Astrocyte of the cerebellum (primary cell): ENCODE measurements at places on chromosomes 1 and 21.

- DNase-seq = no peak
Observed at GRCh38 chr1:58572690-58573089, 4.4 kb downstream of the TACSTD2 start.

- no peak for DNase-seq
Observed at GRCh38 chr1:115211071-115211745, 121.9 kb upstream of the TSPAN2 start.

DNA sequence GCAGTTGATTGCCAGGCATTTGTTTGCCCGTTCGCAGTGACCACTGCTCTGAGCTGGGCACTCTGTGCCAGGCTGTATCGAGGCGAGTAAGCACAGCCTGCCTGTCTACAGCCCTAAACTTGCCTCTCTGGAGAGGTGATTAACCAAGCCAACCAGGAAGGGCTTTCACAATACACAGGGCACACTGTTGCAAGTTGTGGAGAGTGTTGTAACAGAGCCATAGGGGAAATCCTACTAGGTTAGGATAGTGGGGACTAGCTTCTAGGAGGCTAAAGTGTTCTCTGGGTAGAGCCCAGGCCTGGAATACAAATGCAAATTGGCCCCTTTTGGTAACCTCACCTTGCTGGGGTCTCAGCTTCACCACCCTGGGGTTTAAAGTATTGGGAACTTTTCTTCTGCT lies 23.8 kb downstream of the PRDM2 start:
- DNase-seq = no peak

DNA sequence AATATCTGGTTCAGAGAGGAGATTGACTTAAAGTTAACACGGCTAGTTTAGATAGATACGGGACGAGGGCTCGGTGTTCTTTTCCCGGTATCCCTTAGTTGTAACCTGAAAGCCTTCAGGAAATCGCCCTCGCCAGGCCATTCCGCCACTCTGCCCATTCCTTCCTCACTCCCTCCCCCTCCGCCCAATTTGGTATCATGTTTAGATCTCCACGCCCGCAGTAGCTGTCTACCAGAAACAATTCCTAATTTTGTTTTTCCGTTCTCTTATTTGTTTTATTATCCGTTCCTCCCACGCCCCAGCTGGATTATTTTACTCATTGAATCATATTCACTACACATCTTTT lies 685 bp upstream of the VAMP4 start:
- DNase-seq = no peak

DNA sequence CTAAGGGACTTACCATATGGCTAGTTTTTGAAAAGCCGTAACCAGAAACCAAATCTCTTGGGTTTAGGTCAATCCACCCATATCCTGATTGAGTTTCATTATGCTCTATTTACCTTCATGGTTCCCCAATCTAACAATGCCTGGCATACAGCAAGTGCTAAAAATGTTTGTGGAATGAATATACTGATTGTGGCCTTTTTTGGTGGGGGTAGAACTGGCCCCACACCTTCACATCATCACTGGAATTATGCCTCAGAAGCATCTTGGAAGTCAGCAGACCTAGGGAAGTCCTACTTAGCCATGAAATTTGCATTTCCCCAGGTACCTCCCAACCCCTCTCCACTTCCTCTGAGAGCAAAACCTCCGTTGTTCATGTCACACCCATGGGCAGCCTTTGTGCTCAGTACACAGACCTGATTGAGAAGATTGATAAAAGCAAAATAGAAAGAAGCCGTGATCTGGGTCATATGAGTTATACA lies 17.8 kb upstream of the SLAMF1 start:
- no peak for DNase-seq

DNA sequence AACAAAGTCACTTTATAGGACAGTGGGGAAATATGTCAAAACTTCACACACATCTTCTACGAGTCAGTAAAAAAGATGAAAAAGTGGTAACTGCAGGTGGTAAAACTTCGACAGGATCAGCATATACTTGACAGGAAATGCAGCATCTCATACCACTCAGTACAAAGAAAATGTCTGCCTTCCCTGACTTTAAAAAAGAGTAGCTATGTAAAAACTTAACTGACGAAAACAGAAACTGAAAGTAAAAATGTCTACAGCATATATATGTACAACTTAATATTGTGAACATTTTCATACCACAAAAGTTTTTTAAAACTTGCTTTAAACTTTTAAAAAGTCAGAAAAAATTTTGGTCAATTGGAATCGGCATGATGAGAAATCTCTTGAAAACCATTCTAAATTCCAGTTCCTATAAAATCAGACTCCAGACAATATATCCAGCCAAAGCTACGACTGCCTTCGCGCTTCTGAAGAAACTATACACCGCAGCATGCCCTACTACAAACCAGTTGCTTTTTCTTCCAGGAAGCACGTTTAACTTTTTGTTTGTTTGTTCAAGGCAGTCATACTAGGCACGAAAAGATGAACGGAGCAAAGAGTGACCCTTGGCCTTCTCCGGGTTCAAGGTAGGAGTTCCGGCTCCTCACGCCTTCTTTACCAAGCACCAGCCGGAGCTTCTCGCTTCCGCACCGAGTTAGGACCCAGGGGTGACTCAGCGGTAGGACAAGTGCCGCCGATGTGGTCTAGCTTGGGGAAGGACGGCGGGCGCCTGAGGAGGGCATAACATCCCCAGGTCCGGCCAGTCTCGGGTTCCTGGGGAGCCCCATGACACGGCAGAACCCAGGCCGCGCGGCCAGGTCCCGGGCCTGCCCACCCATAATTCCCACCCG lies 612 bp downstream of the PSMA5 start:
- DNase-seq = no peak

- no peak for DNase-seq
Observed at GRCh38 chr1:186418503-186418902, 42.4 kb downstream of the PDC start.

DNA sequence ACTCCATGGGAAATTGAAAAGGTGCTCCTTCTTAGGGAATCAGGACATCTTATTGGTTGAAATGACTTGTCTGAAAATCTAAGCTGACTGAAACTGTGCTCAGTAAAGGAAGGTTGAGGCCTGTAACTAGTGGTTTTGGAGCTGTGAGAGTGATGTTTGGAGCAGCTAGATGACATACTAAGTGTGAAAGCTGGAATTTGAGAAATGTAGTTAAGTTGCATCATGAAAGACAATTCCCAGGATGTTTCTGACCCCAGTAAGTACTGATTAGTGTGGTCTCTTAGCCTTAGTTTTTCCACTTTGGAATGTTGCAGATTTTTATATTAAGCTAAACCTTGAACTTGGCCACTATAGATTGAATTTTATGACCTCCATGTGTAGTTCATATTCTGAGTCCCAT lies 154.9 kb downstream of the PAPPA2 start:
- no peak for DNase-seq

DNA sequence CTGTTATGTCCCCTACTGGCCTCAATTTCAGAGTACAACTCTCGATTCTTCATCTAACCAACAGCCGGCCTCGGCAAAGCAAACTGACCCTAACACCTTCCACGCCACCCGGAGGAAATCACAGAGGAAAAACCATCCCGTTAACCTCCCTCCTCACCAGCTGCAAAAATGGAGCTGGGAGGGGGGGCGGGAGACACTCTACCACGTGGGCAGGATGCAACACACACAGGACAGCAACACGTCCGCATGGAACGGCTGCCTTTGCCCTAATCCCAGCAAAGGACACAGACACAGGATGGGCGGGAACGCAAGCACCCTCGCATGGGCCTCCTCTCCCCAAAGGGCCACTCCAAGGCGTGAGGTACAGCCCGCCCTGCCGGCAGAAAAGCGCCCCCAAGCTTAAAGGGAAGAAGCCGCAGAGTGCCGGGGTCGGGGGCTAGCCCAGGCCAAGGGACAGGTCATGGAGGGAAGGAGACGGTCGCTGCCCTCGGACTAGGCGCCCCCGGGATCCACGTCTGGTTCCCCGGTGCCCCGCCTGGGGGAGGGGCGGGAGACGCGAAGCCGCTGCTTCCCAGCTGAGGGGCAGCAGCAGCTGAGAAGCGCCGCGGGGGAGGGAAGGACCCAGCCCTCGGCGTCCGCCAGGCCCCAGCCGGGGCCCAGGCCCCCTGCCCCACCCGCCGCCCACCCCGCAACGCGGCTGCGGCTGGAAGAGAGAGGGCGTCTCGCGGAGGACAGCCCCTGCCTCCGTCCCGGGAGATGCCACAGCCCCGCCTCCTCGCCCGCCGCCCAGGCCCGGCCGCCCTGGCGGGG lies 590 bp downstream of the FOXJ3 start:
- no peak for DNase-seq

DNA sequence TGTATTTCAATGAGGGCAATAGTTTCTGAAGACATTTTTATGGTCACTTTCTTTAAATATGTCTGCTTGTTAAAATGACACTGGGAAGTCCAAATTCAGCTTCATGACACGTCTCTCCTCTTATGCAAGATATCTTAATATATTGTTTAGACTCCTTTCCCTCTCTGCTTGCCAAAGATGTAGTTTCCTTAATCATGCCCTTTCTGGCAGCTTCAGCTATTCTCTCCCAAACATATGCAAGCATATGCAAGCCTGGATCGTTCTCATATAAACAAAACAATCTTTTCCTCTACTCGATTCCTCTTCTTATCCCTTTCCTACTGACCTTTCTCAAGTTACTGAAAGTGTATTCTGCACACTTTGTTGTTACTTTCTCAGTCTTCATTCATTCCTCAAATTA lies 372.2 kb downstream of the PTBP2 start:
- DNase-seq = no peak

DNA sequence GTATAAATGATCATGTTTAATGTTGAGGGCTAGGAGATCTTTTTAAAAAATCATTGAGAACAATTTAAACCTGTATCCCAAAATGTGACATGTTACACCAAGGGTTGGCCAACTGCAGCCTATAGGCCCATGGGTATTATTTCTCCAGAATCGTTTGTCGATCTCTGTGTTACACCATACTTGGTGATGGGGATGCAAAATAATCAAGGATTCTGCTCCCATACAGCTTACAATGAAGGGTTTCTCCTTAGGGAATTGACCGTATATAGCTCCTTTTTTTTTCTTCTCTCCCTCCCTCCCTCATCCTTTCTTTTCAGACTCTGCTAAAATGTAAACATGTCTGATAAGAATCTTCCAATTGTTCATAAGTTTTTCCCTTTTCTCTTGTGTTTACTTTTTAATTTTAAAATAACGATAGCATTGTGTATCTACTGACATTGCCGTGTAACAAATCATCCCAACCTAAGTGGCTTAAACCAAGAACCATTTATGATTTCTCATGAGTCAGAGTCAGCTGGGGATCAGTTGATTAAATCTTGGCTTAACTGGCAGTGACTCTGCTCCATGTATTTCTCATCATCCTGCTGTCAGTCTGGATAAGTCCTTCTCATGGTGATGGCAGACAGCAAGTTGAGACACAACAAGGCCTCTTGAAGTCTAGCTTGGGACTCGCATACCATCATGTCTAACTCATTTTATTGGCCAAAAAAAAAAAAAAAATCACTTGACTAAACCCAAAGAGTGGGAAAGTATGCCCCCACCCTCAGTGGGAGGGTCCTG lies 48.0 kb downstream of the MARK1 start:
- no peak for DNase-seq

- DNase-seq = no peak
Observed at GRCh38 chr1:22814176-22815042, 103.8 kb downstream of the EPHB2 start.

- no peak for DNase-seq
Observed at GRCh38 chr1:244901400-244902015, 37.2 kb upstream of the HNRNPU start.

- DNase-seq = no peak
Observed at GRCh38 chr1:33616780-33617179, 144.3 kb downstream of the ZSCAN20 start.

DNA sequence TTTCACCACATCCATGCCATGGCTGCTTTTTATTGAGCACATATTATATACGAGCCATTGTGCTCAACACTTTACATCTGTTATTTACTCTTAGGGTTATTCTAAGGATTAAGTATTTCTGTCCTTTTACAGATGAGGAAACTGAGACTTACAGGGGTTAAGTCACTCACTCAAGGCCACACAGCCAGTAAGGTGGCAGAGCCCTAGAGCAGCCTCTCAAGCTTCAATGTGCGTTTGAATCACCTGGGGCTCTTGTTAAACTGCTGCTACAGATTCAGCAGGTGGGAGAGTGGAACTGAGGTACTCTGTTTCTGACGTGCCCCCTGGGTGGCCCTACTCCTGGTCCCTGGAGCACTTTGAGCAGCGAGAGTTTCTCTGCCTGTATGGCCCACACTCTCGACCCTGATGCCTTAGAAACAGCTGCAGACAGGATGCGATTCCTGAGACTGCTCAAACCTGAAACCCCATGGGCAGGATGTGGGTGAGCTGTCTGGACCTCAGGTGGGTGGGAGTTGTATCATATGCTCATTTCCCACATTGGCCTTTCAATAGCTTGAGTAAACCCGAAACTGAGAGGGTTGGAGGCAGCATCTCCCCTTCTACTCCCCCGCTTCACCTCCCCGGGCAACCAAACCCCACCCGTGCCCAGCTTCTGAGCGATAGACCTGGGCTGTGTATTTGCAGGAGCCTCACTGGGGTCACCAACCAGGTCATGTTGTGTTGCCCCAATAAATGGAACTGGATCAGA lies 59.3 kb downstream of the MAN1C1 start:
- DNase-seq = no peak
